ENCODE measurements at places on chromosomes 5 and 9.
A peak's percentile ranks its signal among the peaks of the same experiment; 100 is the strongest.

DNA sequence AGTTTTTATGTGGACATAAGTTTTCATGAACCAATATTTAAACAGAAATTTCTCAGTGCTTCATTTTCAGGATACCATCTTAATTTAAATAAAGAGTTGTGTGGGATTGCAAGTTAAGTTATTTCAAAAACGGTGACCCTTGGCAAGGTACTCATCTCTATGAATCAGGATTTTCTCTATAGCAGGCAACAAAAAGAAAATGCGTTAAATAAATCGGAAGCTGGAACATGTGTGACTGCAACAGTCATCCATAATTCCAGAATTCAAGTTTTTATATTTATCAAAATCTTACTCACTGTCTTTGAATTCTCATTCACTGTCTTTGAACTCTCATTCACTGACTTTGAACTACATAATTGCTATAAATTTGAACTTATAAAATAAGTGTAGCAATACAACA, 5.8 kb upstream of the RECK start:
- DNase-seq = no peak

DNA sequence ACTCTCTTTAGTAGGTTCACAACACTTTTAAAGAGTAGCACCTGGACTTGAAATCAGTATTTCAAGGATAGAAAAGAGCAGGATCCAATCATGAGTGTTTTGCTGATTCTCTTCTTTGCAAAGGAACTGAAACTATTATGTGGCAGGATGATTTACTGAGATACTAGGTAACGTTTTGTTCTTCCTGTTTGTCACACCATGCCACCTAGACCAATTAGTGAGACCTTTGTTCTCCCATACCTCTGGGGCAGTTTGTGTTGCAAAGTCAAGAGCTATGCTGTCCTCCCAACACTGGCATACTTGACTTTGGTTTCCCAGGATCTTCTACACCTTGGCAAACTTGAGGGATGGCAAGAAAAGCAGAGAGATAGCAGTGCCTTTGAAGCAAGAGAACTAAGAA, 43.4 kb downstream of the PPP1R2B start:
- no peak for DNase-seq

- DNase-seq = no peak
These were observed 30.6 kb downstream of the GFRA3 start for GRCh38 chr5:138243794-138244193.

DNA sequence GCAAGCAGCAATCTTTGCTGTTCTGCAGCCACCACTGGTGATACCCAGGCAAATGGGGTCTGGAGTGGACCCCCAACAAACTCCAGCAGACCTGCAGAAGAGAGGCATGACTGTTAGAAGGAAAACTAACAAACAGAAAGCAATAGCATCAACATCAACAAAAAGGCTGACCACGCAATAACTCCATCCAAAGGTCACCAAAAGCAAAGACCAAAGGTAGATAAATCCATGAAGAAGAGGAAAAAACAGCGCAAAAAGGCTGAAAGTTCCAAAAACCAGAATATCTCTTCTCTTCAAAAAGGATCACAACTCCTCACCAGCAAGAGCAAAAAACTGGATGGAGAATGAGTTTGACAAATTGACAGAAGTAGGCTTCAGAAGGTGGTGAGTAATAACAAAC, 23.4 kb downstream of the FRMD3 start:
- no peak for DNase-seq

DNA sequence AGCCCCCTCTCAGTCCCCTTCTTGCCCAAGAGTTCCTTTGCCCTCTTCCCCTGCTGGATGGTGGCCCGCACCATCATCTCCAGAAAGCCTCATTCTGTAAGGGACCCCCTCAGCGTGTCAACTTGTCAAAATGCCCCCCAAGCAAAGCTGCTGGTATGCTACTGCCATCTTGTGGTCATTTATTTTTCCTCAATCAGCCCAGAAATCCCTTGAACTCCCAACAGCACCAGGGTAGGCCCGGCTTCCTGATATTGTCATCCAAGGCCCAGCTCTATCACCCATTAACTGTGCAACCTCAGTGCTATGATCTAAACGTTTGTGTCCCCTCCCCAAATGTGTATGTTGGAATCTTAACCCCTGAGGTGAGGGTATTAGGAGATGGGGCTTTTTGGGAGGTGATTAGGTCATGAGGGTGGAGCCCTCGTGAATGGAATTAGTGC, 53.2 kb upstream of the FBXW11 start:
- peak; percentile 52 for DNase-seq

DNA sequence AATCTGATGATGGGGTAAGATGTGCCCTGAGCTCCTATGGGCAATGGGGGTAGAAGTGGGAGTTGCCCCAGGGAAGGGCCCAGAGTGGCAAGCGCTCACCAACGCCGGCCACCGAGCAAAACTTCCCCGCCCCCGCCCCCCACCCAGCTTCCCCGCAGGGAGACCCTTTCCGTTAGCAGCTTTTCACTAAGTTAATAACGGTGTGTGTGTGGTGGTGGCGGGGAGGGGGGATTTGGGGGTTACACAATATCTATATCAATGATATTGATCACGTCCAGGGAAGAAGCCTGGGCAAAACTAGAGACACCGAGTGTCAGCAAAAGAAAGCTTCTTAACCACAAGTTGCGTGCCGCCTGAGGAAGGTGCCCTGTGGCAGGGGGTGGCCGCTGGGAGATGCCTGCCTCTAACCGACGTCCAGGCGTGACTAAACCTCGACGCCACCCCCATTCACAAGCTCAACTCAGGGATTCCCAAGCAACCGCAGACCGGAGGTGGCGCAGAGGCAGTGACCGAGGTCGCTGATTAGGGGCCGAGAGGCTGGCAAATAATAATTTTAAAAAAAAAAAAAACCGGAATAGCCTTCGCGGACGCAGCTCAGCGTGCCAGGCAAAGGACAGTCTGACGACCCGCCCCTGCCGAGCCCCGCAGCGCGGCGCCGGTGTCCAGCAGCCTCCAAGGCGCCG, 222.6 kb downstream of the MEF2C start:
- DNase-seq = peak; percentile 61

- no peak for DNase-seq
These were observed 127.7 kb downstream of the NR3C1 start for GRCh38 chr5:143275512-143276363.

DNA sequence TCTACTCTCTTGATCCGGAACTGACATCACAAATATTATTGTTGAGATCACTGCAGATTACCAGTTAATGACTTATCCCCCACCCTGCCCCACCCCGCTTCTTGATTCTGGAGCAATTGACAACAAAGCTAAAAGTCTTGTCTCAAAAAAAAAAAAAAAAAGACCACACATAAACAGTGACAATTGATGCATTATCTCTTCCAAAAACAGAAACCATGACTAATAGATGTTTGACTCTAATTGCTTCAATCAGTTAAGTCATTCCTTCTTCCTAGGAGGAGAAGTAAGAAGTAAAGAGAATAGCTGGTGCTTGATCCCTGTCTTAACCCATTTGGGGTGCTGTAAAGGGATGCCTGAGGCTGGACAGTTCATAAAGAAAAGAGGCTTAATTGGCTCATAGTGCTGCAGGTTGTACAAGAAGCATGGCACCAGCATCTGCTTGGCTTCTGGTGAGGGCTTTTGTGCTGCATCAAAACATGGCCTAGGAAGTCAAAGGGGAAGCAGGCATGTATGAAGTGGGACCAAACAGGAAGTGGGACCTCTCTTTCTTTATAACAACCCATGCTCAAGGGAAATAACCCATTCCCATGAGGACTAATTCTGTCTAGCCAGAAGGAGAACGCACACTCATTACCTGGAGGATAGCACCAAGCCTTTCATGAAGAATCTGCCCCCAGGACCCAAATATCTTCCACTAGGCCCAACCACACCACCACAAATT, 158.7 kb downstream of the TMEM167A start:
- no peak for DNase-seq

DNA sequence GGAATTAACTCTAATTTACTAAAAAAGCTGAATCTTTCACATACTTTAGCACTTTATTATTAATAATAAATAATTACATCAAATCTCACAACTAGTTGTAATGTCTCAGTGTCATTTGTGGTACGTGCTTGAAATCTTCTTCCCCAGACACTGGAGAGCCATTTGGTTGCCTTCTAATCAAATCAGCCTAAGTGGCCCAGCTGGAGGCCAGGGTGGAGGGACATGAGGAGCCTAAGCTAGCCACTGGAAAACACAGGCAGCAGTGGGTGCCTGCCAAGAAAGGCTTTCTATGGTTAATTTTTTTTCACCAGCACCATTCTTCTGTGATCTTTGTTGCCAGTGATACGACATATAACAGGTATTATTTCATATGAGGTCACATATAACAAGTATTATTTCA, 117.0 kb downstream of the ERCC6L2 start:
- DNase-seq = no peak

DNA sequence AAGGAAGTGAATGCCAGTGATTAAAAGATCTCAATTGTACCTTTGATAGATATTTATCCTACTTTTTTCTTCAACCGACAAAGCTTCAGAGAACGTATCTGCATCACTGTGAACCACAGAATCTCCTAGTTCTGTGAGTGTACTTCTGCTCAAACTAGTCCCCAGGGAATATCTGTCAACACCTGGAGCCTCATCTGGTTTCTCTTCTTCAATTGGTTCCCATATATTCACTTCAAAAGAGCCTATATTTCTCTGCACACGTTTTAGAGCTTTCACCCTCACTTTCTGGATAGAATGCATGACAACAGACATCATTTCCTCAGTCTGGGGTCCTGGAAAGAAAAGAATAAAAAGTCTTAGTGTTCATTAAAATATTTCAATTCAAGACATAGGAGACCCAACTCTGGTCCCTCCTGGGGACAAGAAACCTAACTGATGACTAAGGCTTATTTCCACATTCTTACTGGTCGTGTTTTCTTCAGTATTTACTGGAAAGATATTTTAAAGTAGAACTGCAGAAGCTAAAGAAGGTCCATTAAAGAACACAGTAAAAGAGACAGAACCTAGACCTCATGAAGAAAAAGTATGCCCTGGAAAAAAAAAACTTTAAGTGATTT, 64.3 kb downstream of the CPLANE1 start:
- no peak for DNase-seq

DNA sequence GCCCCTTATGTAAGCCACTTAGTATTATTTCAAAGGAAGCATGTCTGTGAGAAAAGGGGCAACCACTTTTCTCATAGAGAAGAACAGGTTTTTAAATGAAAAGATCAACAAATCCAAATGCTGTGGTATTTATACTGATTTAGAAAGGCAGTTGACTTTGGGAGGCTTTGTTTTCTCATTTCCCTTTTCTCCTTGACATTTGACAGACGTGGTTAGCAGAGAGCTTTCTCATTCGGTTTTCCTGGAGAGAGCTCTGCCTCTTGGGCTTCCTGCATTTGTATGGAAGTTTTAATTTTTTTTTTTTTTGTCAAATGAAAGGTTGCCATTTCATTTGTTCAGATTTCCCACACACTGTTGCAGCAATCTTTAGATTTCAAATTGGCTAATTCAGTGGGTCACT, 62.5 kb downstream of the EXOSC2 start:
- no peak for DNase-seq

- DNase-seq = no peak
These were observed 44.1 kb upstream of the ANKRD33B start for GRCh38 chr5:10519729-10520128.

DNA sequence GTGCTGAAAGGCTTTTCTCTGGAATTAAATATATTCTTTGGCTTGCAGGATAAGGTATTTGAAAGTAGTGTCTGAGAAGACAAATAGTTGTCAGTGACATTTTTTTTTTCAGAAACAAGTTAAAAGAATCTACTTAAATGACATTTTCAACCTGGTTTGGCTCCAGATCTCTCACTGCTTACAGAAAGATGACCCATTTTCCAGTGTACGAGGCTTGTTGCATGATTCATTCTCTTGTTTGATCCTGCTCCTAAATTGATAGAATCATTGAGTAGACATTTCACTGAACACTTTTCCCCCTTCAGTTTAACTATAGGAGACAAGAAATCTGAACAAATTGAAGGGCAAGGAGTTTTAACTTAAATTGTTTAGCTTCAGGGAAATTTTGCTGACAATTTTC, 546.1 kb downstream of the ZNF608 start:
- DNase-seq = no peak
